ENCODE measurements at places on chromosomes 12 and 14.

GRCh38 chr12:47812797-47813510, 6.7 kb downstream of the HDAC7 start:
- no peak for DNase-seq

GRCh38 chr12:90333939-90334338, 621.0 kb downstream of the CCER1 start:
- DNase-seq, result no peak

GRCh38 chr14:90058876-90059458, 2.8 kb upstream of the KCNK13 start:
- DNase-seq, result no peak

DNA sequence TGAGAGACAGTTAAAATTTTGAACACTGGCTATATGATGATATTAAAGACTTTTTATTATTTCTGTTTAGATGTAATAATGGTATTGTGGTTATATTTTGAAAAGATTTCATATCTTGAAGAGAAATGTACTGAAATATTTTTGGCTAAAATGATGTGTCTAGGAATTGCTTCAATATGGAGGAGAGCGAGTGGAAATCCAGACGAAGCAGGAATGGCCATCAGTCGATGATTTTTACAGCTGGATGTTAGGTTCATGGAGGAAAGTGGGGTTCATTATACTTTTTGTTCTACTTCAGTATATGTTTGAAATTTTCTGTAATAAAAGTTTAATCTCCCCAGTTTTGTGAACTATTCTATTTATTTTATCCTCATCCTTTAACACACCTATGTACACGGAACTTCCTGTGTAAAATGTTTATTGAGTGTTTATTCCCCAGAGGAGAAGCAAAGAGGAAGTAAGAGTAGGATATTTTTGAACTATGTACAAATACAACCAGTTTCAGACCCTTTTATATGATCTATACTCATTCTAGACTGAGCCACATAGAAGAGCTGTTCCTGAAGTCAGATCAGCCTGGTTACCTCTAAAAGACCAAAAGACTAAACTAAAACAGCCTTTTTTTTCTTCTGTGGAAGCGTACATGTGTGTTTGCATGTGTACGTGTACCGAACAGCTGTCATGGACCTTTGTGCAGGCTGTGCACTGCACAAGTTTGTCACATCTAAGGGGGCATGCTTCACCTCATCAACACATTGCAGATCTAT, 211.0 kb upstream of the NUDT4 start:
- DNase-seq, result no peak

- no peak for DNase-seq
These were observed 94.3 kb downstream of the ADGRD1 start for GRCh38 chr12:131047789-131048610.

DNA sequence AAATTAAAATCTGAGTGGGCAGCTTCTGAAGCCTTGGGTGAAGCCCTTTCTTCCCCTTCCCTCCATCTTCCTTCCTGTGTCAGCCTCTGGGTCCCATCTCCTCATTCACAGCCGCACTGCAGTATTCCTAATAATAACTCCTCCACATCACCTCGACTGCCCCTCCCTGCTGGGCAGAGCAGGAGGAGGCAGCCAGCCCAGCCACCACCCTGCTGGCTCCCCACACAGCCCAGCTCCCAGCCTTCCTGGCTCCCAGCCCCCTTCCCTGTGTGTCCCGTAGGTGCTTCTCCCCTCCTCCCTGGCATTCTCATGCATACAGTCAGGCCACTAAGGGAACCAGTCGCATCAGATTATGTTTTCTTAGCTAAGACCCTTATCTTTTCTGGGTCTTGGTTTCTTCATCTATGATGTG, 3.7 kb downstream of the IFFO1 start:
- DNase-seq, result no peak

- no peak for DNase-seq
These were observed 23.1 kb upstream of the GNS start for GRCh38 chr12:64782191-64782876.

- DNase-seq, result no peak
These were observed 889 bp upstream of the IFT43 start for GRCh38 chr14:75984674-75985073.

DNA sequence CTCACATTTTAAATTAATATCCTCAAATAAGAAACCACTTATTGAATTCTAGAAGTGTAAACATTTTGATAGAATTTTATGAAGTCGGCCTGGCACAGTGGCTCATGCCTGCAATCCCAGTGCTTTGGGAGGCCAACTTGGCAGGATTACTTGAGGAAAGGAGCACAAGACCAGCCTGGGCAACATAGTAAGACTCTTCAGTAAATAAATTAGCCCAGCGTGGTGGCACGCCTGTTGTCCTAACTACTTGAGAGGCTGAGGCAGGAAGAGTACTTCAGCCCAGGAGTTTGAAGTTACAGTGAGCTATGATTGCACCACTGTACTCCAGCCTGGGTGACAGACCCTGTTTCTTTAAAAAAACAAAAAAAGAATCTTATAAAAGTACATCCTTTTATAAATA, 8.9 kb upstream of the ZNF410 start:
- no peak for DNase-seq

- no peak for DNase-seq
These were observed 253.7 kb downstream of the EFCAB11 start for GRCh38 chr14:89700801-89701200.

DNA sequence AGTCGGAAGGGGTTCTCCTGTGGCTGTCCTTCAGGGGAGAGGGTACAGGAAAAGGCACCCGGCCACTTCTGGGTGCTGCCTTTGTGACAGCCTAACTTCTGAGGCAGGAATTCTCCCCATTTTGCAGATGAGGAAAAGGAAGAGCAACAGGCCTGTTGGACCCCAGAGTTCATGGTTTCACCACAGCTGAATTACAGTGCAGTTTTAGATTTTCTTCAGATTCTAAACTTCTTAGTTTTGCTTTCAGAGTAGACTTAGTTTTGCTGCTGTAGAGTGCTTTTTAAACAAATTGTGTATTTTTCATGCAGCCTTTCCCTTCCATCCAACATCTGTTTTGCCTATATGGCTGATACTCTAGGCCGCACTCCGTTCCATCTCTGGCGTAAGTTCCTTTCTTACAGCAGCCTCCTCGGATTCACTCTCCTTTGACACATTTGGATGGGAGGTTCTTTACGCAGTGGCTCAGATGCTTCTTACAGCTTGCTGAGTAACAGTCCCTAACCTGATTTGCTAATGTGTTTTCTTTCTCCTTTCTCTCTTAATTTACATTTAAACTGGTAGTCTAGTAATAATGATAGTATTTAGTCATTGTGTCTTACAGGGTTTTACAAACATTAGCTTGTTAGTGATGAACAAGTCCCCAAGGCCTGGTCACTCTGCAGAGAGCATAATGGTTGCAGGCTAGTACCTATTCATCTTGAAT, 7.8 kb downstream of the TRAF3 start:
- DNase-seq, result no peak

- no peak for DNase-seq
These were observed 57.9 kb downstream of the SLC17A8 start for GRCh38 chr12:100414739-100415138.

DNA sequence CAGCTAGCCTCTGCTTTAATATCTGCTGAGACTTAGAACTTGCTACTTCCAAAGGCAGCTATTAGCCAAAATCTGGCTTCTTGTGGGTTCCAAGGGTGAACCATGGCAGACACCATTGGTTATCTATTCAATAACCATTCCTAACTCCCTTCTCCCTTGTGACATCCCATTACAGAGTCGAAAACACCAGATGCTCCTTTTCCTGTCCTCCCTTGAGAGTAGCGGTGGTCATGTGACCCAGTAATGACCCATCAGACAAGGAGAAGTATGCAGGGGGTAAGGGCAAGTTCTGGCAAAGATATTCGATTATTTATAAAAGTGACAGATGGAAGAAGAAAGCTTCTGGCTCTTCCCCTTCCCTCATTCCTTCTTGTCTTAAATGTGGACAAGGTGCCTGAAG, 20.1 kb downstream of the TGFB3 start:
- DNase-seq, result peak; percentile 88

DNA sequence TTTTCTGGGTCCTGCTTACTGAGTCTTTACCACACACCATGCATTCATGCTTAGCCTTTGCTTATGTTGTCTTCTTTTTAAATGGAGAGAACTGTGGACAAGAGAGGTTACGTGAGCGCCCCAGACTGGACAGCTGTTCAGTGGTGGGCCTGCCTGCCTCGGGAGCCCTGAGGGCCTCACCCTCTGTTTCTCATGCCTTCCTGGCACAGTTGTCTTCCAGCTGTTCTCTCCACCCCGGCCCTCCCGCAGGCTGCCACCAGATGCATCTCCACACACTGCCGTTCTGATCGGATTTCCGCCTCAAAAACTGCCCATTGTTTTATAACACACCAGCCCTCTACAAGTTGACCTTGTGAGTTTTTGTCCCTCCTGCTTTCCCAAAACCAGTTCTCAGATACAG, 100.8 kb downstream of the SAMD4A start:
- no peak for DNase-seq

DNA sequence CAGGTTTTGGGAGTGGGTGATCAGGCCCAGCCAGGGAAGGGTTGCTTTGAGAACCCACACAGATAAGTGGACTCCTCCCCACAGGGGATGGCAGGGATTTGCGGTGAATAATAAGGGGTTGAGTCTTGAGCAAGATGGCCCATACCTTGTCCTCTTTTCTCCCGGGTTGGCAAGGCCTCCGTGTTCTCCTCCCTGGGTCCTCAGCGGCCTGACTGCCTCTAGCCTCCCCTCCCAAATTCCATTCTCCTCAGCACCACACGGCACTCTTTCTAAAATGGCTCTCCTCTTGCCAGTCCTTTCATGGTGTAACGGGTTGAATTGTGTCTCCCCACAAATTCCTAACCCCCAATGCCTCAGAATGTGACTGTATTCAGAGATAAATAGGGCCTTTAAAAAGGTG, 70.0 kb downstream of the CHST11 start:
- DNase-seq, result no peak

GRCh38 chr12:48198672-48198971, 4.5 kb downstream of the OR10AD1 start:
- DNase-seq, result no peak

- DNase-seq, result no peak
These were observed 15.7 kb downstream of the DDX55 start for GRCh38 chr12:123617580-123617979.

DNA sequence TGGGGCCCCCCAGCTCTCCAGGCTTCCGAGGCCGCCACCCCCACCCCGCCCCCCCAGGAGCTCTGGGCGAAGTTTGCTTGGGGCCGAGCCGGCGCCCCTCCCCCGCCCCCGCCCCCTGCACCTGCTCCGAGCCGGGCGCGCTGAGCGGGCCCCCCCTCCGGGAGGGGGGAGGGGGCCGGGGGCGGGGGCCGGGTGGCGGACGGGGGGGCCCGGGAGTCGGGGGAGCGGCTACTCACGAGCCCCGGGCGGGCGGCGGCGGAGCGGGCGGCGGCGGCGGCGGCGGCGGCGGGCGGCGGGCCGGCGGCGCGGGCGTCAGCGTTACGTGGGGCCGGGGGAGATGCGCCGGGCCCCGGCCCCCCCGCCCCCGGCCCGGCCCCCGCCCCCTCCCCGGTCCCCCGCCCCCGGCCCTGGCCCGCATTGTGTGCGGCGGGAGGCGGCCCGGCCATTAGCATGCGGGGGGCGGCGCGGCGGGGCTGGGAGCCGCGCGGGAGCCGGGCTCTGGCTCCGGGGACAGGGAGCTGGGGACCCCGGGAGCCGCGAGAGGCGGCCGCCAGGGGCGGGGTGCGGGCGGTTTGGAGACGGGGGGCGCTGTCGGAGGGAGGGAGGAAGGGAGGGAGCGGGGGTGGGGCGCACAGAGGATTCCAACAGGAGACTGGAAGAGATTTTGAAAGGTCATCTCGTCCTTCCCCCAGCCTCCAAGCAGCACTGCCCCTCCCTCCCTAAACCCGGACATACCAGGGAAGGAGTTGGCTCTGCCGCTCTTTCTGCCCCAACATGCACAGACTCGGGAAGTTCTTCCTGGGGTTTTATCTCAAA, at the start of gene ZNF219:
ZNF219 (minus strand) TSS at position 580 of the 816 bp plus-strand sequence. CDS start 5,064 bp downstream, outside the sequence.
- peak; percentile 24 for DNase-seq

DNA sequence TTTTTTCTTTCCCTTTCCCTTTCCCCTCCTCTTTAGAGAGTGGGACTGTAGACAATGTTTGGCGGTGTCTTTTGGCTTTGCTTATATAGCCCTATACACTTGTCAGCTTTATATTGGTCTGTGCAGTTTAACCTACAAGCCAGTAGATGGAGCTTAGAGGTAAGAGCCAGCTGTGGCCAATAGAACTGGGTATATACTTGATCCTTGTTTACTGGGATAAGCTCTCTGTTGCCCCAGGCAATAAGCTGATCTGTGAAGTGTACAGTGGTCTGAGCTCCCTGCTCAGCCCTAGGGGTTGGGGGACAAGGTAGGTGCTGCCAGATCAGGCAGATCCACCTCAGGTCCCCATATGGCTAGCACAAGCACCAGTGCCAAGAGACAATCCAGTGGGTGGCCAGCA, 434.1 kb downstream of the NOVA1 start:
- DNase-seq, result peak; percentile 5

DNA sequence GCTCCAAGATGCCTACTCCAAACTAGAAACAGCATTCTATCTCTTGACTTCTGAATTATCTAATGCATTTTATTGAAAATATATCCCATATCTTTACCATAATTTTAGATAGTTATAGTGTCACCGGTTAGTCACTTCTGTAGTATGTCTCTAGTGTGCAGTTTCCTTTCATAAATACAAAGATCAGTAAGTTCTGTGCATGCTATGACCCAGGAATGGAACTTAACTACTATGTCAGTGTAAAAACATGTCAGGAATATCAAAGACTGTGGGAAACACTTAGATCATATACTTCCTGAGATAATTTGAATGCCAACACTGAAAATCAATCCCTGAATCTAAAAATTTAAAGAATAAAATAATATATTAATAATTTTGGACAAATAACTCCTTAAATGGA, 237.6 kb downstream of the ATXN7L3B start:
- DNase-seq, result no peak

DNA sequence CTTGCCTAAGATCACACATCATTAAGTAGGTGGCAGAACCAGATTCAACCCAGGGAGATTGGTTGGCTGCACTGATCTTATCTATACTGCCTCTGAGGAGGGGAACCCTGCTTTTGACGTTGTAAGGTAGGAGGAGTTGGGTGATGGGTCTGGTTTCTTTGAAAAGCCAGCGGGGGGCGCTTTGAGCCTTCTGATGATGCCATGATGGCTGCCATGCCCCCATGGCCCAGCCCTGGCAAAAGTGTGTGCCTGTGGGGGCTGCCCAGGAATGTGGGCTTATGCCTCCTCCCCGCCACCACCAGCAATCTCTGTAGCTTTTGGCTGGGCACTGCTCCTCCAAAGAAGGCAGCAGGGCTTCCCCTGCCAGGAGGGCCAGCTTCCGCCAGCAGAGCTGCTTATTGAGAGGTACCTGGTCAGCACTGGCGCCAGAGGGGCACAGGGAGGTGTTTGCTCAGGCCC, 224.3 kb downstream of the SLC41A2 start:
- no peak for DNase-seq

GRCh38 chr14:68691031-68691791, 101.7 kb downstream of the ZFP36L1 start:
- no peak for DNase-seq

- DNase-seq, result no peak
These were observed 49.5 kb upstream of the KTN1 start for GRCh38 chr14:55530464-55530863.

DNA sequence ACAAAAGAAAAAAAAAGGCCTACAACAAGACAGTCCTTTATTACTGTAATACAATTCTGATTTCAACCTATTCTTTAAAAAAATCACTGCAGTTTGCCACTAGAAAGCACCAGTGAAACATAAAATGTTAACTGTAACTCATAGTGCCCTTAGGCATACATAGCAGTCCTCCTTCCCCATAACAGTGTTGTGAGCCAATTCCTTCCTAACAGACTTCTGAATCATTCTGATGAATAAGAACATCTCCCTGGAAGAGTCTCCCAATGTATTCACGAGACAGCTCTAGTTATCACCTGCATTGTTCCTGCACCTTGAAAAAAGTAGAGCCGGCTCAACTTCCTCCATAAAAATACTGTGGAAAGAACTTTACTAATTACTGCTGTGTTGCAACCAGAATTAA, 213.6 kb upstream of the FSCB start:
- no peak for DNase-seq
